ENCODE measurements at places on chromosomes 2 and 18.

- no peak for DNase-seq
Observed at GRCh38 chr2:111975053-111975552, 76.7 kb downstream of the MERTK start.

- no peak for DNase-seq
Observed at GRCh38 chr2:24923106-24923505, 3.1 kb upstream of the ADCY3 start.

DNA sequence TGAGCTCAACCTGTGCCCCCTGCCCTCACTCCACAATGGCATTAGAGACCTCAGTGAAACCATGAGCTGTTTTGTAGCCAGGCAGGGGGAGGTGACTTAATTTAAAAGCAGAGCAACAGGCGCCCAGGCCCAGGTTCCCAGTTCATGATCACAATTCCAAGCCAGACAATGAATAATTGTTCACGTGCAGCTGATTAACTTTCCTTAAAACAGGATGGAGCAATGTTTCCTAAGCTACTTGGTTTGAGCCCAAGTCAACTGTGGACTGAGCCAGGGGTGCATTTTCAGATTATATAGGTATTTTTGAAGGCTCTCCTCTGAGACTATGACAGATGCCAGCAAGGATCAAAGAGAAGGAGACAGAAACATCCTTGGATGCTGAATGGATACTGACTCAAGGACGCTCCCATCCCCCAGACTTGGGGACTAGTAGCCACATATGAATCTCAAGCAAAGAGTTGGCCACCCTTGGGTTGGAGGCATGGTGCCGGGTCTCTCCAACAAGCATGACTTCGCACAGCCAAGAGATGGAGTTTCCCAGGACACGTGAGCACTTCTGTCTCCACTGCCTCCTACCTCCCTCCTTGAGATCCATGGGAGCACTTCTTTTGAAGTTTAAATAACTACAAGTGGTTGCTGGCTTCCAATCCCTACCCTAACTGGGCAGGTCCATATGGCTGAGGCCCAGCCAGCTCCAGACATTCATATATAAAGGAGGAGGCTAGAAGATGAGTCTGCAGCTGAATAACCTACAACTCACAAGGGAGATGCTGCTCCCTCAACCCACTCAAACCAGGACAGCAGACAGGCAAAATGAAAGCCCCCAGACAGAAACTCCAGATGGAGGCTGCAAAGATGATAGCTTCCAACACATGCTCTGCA is 12.7 kb downstream of the SMAD7 start:
- no peak for DNase-seq

GRCh38 chr18:68969027-68969426 is 171.1 kb downstream of the CCDC102B start:
- DNase-seq = no peak

- DNase-seq = no peak
Observed at GRCh38 chr2:171553858-171554257, 31.6 kb downstream of the CYBRD1 start.

- DNase-seq = no peak
Observed at GRCh38 chr2:124001696-124002430, 23.2 kb upstream of the CNTNAP5 start.

GRCh38 chr18:46329736-46330246 is 225.6 kb downstream of the HAUS1 start:
- DNase-seq = no peak

DNA sequence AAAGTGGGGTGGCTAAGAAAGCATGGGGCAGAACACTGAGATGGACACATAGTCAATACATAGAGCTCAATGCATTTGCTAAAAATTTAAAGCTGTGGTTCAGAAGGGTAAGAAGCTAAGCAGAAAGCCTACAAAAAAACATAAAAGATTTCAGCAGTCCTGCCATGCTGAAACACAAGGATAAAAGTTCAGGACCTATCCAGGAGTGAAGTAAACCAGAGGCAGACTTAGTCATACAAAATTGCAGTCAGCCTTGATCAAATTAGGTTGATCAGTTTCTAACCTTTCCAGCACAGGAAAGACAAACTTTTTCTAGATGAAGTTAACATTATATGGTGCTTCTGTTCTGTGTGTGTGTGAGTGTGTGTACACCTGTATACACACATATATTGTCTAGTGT is 120.8 kb upstream of the RBMS1 start:
- DNase-seq = no peak

DNA sequence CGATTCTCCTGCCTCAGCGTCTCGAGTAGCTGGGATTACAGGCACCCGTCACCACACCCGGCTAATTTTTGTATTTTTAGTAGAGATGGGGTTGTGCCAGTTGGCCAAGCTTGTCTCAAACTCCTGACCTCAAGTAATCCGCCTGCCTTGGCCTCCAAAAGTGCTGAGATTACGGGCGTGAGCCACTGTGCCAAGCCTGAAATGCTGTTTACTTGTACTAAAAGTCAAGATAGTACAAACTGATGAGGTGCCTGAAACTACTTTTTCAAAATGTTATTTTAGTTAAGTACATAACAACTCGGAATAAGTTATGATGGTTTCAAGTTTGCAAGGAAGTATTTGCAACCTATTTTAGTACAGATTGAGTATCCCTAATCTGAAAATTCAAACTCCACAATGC is 85.7 kb downstream of the CEP192 start:
- no peak for DNase-seq

DNA sequence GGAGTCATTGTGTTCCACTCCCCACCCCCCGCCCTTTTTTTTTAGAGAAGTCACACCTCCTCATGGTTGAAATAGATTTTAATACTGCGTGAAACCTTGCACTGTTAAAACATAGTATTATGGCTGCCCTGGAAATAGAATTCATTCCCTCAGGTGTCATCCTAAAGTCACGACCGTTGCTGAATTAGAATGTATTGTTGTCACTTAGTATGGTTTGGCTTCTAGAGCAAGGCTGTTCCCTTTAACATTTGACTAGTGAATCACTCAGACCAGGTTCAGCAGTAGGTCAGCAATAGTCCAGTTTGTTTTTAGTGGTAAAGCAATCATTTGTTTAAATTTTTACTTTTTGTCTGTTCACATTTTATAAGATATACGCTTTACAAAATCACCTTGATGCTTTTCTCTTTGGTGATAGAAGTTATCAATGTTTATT is 1.2 kb downstream of the BABAM2 start:
- DNase-seq = no peak

- no peak for DNase-seq
Observed at GRCh38 chr18:21129566-21130216, 18.1 kb upstream of the ROCK1 start.

GRCh38 chr2:174442546-174443510 is 44.0 kb downstream of the GPR155 start:
- DNase-seq = no peak

- DNase-seq = peak; percentile 45
Observed at GRCh38 chr2:100742277-100743254, 77.4 kb upstream of the NPAS2 start.

GRCh38 chr18:13003466-13003896 is 12.3 kb downstream of the CEP192 start:
- no peak for DNase-seq

- DNase-seq = no peak
Observed at GRCh38 chr18:52190631-52191030, 149.4 kb upstream of the DCC start.

- no peak for DNase-seq
Observed at GRCh38 chr2:178344121-178344520, 106.9 kb downstream of the PRKRA start.

GRCh38 chr2:240224676-240225075 is 84.2 kb upstream of the OTOS start:
- DNase-seq = no peak

GRCh38 chr2:239401881-239402233 is 1.0 kb upstream of the HDAC4 start:
- no peak for DNase-seq

- no peak for DNase-seq
Observed at GRCh38 chr2:98118161-98118560, 31.2 kb downstream of the VWA3B start.

DNA sequence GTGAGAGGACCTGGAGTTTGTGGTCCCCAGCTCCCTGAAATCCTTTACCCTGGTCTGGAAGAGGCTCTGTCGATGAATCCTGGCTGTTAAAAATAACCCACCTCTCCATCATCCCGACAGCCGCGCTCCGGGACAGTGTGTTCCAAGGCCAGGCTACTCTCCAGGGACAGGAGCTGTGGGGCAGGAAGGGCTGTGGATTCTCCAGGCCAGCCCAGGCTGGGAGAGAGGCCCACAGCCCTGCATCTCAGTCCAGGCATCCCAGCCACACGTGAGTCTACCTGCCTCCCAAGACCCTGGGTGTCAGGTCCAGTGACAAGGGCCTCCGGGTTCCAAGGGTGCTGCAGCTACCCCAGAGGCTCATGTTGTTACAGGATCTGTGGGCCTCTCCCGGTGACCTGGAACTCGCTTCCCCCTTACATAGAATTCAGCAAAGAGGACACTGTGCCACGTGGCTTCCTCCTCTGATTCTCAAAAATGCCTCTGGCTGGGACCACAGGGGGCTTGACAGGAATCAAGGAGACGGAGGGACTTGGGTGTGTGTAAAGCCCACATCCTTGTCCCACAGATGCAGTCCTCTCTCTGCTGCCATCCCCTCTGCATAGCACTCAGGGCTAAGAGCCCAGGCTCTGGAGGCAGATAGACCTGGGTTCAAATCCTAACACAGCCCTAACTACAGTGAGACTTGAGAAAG is 17.3 kb downstream of the ADRA2B start:
- DNase-seq = no peak

DNA sequence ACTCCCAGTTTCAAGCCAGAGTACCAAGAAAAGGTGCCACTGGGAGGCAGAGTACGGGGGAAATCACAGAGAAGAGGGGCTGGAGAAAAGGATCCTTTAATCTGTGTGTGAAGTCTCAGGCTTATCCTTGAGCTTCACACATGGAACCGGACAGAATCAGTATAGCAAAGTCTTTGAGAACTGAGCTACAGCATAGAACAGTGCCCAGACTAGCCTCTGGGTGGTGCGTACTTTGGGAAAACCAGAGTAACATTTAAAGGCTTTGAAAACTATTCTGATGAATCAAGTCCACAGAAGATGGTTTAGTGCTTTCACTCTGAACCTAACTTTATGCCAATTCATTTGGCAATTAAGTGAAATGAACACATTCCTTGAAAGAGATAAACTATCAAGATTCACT is 83.1 kb downstream of the BABAM2 start:
- no peak for DNase-seq

DNA sequence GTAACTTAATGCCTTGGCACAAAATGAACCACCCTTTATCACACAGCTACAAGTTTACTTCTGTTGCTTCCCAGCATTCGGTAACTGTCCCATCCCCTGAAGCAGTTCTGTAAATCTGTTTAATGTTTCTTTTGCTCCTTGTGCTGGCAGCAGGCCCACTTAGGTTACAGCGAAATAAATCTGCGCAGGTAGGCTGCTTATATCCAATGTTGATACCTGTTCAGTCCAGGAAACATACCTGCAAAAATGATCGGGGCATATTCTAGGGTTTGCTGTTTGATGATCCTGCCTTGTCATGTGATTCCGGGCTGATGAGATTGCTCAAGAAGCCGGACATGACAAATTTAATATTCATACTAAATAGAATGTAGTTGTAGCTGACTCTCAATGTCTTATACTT is 23.3 kb downstream of the PELI1 start:
- DNase-seq = no peak

- DNase-seq = no peak
Observed at GRCh38 chr2:219596954-219597551, 604 bp upstream of the STK11IP start.

DNA sequence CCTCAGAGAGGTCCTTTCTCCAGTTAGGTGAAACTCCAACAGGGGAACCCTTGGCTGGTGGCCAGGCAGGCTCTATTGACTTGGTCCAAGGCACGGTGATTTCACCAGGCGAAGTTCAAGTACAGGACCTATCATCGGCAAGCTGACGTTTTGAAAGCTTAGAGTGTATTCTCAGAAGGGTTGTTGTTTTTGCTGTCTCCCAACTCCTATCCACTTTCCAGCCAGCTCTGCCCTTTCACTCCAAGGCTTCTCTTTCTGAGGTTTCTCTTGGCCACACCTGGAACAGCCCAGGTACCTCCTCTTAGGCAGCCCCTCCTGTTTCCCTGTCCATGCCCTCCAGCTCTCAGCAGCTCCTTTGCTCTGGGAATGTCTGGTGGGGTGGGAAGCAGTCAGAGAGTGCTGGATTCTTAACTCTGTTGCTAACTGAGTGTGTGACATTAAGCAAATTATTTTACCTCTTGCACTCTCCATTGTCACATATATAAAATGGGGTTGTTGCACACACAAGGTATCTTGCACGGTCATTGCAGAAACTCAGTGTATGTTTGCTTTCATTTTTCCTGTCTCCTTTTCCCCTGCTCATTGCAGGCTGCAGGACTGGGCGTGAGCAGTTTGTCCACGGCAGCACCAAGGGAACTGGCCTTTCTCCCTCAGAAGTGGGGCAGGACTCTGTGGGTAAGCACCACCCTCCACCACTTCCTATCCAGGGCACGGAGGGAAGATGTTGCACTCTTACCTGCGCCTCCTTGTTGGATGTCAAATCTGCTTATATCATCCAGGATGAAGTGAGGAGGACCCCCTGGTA is 30.2 kb downstream of the CAPN13 start:
- DNase-seq = no peak

DNA sequence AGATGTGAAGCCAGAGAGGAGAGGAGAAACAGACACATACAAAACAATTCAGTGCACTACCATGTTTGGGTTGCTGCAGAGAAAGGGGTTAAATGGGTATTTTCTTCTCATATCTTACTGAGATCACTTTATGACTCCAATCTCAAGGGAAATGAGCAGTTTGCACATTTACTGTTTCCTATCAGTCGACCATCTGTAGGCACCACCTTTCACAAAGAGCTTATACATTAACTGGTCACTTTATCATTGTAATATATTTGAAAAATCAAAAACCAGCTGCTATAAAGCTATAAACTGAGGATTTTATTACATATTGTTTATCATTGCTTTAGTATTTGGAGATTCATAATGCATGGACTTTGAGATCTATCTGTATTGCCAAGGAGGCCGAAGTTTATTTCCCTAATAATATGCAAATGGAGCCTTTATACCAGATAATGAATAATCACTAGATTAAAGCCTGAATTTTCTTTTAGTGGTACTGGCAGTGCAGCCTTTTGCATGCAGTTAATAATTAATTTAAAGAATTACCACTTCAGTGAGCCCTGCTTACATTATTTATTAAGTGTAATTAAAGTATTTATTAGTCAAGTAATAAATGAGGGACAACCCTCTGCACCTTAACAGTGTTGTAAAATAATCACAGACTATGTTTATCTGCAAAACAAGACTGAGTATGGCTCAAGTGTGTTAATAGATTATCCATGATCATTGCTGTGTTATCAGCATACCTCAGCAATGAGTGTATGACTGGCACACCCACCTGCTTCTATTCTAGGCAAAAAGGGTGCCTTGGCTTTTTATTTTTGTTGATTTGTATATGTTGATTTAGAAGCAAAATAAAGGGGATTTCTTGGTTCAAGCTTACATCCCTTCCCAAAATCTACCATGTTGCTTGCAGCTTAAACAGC is 167.7 kb upstream of the SLC14A2 start:
- DNase-seq = no peak
